Skeletal muscle cell (primary cell): ENCODE measurements at places on chromosomes 16 and 17.

DNA sequence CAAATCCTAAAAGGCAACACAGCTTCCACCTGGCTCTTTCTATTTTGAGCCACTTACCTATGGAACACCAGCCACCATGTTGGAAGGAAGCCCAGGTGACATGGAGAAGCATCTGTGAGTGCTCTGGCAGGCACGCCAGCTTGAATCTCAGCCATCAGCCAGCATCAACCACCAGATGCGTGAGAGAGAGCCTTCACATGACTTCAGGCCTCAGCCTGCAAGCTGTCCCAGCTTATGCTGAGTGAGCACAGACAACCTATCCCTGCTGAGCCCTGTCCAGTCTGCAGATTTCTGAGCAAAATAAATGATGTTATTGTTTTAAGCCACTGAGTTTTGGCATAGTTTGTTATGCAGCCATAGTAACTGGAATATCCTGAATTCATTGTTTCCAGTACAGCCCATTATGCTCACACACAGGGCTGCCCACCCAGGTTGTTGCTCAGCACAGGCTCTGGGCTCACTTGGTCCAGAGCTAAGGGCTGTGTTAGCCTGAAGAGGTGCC, 35.1 kb downstream of the TMEM238L start:
- DNase-seq, result no peak

DNA sequence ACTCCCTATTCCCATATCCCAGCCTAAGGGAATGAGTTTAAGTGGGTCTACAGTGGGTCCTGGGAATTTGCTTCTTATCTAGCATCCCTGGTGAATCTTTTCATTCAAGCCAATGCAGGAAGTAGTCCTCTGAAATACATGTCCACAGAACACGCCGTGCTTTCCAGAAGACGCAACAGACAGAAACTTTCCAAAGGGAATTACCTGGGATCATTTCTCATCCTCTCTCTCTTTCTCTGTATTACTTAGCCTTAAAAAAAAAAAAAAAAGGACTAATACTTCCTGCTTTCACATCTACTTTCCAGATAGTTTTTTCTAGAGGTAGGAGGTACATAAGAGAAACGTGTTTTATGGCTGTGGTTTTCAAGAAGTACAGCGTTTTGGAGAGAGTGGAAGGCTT, 499.0 kb downstream of the MAF start:
- DNase-seq, result no peak

GRCh38 chr17:35918665-35919064, 11.9 kb downstream of the RDM1 start:
- DNase-seq, result no peak

DNA sequence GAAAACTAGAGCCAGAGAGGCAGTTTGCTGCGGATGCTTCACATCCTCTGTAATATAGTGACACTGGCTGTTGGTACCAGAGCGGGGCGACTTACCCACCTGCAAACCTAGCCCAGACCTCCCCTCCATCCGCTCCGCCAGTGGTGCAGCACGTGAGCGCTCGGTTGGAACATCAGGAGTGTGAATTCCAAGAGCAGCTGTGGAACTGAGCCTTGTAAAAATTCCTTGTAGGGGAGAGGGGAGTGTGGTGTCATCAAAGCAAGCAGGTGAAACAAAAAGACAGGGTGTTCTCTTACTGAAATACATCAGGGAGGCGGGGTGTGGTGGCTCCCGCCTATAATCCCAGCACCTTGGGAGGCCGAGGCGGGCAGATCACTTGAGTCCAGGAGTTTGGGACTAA, 51.3 kb downstream of the CCDC42 start:
- DNase-seq, result no peak

- no peak for DNase-seq
Measured at GRCh38 chr16:4414187-4414917, 2.0 kb downstream of the CORO7 start.

GRCh38 chr16:88830258-88830657, 18.5 kb upstream of the APRT start:
- no peak for DNase-seq

DNA sequence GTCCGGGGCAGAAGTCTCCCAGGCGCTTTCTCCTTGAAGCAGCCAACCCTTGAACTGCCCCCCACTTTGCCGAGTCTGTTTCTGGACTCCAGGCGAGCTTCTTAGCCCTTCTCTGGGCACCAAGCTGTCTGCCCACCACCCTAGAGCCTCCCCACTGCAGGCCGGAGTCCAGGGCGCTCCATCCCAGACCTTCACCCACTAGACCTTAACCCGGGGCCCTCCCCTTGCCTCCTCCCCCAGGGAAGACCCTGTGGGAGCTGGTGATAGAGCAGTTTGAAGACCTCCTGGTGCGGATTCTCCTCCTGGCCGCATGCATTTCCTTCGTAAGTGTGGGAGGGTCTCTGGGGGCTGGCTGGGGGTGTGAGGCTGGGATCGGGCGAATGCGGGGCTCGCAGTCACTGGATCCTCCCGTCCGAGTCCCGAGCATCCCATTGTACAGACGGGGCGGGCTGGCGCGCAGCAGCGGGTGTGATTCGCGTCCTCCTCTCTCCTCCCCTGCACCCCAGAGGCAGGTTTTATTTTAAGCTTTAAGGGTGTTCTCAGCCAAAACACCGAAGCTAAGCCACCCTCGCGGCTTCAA, 1.1 kb downstream of the ATP2A1 start:
- no peak for DNase-seq

GRCh38 chr16:57810197-57811031, 8.1 kb upstream of the KIFC3 start:
- DNase-seq, result peak; percentile 36

GRCh38 chr17:72749119-72749572, 343.3 kb downstream of the SLC39A11 start:
- DNase-seq, result no peak

DNA sequence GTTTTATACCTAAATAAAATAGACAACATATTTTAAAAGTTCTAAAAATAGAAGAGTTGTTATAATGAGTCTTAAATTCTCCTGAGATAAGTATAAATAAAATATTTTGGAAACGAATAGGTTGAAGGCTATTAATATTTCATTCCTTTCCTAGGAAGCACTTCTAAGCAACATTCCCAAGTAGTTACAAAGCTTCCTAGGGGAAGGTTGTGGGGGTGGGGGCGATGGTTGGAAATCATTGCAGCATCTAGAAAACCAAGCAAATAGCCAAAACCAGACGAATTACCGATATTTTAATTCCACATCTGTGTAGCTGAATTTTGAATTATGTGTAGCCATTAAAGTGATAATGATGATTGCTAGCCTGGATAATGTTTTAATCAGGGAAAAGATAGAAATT, 26.9 kb downstream of the PTRH2 start:
- DNase-seq, result no peak

DNA sequence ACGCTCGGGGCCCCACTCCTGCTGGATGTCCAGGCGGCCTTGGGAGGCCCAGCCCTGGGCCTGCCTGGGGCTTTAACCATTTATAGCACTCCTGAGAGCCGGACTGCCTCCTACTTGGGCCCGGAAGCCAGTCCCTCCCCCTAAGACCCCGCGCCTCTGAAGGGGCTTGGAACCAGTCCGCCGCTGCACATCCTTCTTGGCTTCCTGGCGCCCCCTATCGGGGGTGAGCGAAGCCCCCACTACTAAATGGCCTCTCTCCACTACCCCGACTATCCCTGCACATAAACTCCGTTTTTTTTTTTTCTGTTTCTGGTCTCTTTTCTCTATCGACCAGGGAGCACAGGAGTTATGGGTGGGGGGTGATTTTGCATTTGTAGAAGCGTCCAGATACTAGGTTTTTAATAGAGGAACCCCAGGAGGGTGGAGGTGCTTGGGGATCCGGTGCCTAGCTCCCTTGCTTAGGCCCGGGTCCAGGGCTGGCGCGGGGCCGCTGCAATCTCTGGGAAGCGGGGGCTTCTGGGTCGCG, 633 bp upstream of the NOL3 start:
- DNase-seq, result no peak

DNA sequence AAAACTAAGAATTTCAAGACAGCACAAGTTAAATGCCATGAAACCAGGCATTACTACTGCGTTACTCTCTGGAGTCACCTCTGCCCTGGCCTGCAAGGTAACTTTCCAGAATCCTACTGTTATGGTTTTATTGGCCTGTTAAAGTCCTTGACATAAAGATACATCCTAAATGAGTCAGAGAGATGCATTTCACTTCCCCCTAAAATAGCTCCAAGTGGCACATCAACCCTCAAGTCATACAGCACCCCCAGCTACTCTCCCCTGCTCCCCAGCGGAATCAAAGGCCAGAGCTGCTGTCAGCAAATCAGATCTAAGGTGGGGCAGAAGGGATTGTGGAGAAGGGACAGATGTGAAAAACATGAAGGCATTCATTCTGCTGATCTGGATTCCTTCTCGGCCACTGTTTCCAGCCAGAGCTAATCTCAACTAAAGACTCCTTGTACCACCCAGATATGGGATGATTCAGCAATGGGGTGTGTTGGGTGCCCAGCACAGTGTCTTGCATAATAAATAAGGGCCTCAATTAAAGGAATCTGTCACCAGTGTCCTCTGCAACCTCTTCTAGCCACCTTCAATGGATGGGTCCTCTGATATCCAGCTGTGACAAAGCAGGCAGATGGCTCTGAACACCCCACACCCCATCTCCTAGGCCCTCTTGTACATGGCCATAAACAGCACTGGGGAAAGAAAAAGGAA, 8.5 kb upstream of the CCL1 start:
- no peak for DNase-seq

DNA sequence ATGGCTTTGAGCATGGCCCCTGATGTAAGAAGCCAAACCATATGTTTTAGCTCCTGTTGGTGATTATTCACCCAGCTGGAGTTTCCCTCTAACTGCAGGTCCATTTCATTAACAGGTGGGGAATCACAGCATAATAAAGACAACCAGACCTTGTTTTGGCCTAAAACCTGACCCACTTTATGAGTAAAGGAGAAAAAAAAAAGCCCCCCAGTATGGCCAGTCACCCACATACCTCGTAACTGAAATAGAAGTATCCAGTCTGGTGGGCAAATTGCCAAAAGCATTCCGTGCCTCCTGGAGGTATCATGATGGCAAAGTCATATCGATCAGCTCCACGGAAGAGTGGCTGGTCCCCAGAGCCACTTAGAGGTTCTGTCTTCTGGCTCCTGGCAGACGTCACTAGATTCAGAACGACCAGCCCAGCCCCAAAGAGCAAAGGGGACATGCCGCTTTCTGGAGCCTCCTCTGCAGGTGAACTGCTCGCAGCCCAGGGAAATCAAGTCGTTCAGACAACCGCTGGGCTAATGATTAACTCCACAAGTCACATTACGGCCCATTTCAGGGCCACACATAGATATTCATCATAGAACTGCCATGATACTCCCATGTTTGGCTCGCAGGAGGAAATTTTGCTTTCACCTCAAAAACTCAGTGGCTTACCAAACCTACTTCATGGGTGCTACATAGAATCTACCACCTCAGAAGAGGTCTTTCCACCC, at the start of gene TMED6:
TMED6 (minus strand) TSS at position 478 of the 719 bp plus-strand sequence; CDS start at position 445, 33 bp downstream.
- DNase-seq, result no peak

DNA sequence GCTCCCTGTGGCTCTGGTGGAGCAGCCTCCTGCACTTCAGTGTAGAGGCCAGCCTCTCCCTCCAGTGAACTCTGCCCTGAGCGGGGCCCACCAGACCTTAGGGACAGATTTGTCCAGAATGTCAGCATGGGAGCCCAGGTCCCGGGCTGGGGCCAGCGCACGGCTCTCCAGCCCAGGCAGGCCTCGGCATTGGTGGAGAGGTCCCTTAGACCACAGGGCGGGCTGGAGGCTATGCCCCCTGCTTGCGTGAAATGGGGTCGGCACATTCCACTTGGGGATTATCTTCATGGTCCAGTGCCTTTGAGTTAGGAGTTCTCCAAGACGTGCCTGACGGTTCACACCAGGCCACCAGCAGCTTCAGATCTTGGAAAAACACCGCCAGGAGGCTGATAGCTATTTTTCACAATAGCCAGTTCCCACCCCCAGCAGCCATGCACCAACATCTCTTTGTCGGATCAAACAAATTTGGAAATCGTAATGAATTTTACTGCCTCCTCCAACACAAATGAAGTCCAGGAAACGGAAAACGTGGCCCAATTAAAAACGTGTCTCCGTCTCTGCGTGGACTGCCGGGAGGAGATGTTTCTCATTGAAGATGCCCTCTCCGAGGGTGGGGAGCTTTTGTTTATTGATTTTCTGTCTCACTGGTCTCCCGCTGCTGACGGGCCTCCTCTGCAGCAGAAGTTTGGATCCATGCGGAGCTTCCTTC, 110.0 kb upstream of the CIBAR2 start:
- no peak for DNase-seq

DNA sequence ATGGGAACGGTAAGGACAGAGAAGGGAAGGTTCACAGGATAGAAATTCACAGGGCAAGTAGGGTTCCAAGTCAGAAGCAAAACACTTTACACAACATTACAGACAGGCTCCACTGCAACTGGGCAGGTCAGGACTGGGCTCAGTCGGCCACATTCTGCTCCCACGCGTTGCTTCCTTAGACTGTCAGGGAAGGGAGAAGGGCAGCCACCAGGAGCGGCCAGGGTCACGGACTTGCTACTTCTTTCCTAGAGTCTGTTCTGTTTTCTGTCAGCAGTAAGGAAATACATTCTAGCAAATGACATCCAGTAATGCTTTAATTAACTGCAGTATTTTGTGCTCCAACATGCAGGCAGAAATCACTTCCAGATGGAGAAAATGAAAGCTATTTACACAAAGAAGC, 160.3 kb upstream of the RPH3AL start:
- DNase-seq, result no peak

DNA sequence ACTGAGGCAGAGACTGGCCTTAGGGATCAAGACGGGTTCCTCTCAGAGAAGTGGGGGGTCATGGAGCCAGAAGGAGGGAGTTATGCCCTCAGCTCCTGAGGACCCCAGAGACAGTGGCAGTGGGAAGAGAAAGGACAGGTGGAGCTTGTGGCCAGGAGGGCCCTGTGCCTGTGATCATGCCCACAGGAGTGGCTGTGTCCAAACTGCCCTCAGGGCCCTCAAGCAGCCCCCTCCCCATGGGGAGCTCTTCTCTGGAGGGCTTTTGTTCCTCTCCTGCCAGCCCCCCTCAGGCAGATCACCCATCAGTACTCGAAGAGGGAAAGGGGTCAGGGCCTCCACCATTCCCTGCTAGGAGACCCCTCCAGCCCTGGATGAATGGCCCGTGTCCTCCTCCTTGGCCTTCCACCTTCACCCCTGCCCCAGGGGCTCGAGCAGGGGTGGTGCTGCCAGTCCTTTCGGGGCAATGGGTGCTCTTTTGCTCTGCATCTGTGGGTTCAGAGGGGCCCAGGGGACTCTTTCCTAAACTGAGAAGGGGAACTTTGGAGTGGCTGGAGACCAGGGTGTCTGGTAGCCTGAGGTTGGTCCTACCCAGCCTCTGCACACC, 52.7 kb downstream of the BEAN1 start:
- no peak for DNase-seq
